ENCODE measurements at places on chromosomes 1 and 21.

- DNase-seq = no peak
Observed at GRCh38 chr1:115669002-115669673, 27.4 kb downstream of the VANGL1 start.

DNA sequence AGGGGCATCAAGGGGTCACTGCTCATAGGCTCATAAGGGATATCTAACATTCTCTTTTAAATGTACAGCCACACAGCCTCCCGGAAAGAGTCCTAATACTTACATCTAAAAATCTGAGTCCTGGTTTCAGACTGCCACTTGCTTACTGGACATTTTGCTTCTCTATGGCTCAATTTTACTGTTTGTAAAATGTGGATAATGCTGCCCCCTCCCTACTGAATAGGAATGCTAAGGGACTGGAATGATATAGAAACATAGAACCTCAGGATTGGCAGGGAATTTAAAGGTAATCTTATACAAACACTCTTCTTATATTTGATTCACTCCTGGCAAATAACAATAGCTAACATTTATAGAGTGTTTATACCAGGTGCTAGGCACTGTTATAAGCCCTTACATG, 910 bp upstream of the TNR start:
- DNase-seq = no peak

GRCh38 chr1:77063118-77063517, 156.1 kb downstream of the PIGK start:
- DNase-seq = no peak

GRCh38 chr1:189866606-189867005, 611.1 kb downstream of the BRINP3 start:
- no peak for DNase-seq

DNA sequence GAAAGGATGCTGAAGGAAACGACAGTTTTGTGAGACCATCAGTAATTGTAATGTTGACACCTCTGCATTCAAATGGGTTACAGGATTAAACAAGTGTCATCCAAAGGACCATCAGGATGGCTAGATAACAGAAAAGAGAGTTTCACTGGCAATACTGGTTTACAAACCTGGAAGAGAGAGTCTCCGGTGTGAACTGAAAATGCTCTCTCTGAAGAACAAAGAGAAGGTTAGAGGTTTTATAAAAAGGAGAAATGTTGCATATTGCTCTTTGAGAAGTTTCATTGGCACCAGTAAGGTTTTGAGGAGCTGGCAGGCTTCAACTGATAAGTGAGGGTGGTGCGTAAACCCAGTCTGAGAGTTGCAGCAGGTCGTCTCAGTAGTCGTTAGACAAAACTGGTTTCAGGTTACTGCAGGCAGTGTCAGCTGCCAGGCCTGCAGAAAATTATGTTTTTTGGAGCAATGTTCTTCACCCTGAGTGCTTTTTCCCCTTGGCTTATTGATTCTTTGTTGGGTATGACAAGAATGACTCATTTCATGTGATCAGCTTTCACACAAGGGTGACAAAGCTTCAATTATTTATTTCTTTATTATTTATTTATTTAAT, 42.2 kb downstream of the KCNK1 start:
- DNase-seq = no peak

- no peak for DNase-seq
Observed at GRCh38 chr1:164689672-164690511, 130.9 kb downstream of the PBX1 start.

DNA sequence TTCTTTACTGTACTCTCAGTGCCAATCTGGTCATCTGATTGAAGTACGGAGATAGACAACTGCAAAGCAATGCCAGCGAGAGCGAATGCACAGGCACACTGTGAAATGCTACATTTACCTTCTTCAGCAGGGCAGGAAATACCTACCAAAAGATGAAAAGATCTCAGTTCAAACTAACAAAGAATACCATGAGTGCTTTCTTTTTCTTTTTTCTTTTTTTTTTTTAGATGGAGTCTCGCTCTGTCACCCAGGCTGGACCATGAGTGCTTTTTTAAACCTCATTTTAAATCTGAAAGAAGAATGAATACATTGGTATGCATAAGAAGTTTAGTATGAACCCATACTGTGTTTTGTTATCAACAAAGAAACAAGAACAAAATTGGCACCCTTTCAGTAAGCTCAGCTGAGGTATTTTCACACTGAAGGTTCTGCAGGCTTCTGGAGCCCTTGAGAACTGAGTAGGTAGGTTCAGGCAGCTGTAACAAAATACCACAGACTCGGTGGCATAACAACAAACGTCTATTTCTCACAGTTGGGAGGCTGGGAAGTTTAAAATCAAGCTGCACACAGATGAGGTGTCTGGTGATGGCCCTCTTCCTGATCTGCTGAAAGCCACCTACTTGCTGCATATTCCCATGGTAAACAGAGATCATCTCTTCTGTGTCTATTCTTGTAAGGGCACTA, 1.7 kb upstream of the CHI3L2 start:
- no peak for DNase-seq

DNA sequence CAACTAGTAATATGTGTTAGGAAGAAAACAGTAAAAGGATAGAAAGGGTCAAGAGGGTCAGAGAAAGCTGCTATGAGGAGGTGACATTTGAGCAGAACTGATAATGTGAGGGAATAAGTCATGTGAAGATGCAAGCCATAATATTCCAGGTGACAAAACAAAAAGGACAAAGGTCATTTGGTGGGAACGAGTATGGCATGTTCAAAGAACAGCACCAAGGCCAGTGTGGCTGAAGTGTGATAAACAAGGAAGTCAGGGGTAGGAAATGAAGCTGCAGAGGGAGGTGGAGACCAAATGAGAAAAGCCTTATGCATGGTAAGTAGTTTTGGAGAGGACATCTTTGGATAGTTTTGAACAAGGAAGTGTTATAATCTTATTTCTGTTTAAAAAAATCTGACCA, 46.7 kb downstream of the LPGAT1 start:
- DNase-seq = no peak

DNA sequence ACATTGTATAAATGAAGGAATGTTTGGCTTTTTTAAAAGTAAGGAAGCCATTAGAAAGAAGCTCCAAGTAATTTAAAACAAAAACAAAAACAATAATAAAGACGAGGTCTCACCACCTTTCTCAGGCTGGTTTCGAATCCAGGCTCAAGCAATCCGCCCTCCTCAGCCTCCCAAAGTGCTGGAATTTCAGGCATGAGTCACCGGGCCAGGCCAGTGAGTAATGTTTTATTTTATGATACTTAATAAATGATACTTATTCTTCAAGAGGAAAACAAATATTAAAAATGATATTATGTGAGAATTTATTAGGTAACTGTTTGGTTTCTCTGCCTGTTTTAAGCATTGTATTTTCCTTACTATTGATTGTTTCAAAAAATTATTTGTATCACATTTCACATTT, 201.4 kb upstream of the BRINP3 start:
- no peak for DNase-seq

All from activated naive CD4-positive, alpha-beta T cell treated with anti-CD3 and anti-CD28 coated beads, Interleukin-2, amount 50 U/mL, for 72 hours (primary cell).